Right renal pelvis (tissue), 4 donors: ENCODE measurements at places on chromosomes 7 and 10.

DNA sequence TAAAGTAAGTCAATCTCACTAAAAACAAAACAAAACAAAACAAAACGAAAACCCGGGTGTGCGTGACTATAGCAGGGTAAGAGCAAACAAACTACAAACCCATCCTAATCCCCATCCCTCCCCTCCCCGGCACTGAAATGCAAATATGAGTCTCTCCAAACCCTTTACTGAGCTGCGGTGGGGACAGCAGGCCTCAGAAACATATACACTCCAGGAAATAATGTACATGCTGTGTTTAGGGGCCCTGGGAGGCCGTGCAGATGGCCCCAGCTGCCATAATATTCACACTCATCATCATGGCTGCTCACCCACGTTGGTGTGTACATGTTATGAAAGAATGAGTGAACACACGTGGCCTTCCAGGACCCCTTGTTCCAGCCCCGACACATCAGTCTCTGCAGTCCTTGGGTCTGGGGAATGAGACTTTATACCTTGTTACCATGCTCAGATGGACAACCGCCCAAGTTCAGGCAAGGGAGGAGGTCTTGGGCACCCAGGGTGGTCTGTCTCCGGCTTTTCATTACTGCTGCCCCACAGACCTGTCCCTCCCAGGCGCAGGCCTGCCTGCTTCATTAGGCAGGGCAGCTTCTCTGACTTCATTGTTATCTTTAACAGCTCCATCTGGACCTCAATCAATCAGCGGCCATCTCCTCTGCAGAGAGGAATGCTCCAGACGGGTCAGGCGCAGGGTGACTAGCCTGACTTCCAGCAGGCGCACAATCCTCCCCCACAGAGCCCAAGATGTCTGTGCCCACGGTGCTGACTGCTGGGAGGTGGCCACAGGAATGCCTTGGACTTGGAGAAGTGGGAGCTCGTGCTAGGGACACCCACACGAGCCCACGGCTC, 20.6 kb downstream of the HSPA12A start:
- peak; percentile 78 for DNase-seq

DNA sequence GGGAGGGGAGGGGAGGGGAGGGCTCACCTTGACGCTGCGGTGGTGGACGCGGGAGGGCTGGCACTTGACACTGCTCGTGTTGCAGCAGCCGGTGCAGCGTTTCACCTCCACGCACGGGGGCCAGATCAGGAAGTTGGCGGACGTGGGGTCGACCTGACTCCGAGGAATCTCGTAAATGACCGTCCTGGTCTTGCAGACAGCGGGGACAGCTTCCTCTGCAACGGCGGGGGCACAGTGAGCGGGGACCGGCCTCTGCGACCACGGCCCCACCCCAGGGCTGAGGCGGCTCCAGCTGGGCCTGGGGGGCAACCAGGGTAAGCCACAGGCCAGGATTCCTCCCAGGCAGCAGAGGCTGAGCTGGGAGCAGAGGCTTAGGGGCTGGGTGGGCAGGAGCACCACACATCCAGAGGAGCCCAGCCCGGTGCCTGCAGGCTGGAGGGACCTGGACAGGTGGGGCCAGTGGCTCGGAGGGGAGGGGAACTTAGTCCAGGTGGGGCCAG, 8.8 kb downstream of the PDGFA start:
- DNase-seq = no peak

DNA sequence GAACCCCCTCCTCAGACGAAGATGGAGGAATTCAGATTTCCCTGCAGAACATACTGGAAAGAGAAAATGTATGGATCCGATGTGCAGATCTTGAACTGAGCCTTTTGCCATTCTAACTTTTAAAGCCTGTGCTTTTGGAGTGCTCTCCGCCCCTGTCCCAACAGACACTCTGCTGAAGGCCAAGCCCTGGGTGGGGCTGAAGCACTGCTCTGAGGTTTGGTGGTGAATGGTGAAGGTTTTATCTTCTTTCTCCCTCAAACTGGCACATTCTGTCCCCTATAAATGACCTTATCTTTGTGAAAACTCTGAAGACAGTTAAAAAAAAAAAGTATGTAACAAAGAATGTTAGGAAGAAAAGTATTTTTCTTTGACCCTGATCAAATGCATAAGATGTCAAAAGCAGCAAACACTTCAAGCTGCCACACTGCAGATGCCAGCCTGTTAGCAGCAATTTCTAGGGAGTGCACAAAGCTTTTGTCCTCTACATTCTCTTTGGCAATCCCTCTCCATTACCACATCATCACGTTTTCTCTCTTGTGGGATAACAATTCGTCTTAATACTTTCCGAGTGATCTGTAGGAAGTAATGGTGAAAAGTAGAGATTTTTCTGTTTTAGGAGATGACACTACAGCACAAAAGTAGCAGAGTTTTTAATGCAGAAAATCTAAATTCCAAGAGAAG, 137.3 kb upstream of the CCDC6 start:
- no peak for DNase-seq

- DNase-seq = no peak
Measured at GRCh38 chr10:77120012-77120411, 517.6 kb downstream of the KCNMA1 start.

GRCh38 chr7:117218700-117219099, 104.2 kb downstream of the WNT2 start:
- DNase-seq = no peak

DNA sequence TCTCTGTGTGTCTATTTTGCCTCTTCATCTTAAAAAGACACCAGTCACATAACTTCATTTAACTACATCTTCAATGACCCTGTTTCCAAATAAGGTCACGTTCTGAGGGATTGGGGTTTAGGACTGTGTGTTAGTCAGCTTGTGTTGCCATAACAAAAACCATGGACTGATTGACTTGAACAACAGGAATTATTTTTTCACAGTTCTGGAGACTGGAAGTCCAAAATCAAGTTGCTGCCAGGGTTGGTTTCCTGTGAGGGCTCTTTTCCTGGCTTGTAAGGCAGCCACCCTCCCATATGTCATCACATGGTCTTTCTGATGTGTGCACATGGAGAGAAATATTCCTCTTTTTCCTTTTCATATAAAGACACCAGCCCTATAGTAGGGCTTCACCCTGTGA, 55.3 kb downstream of the REEP3 start:
- DNase-seq = no peak

GRCh38 chr7:193481-194251, 1.3 kb downstream of the FAM20C start:
- no peak for DNase-seq

DNA sequence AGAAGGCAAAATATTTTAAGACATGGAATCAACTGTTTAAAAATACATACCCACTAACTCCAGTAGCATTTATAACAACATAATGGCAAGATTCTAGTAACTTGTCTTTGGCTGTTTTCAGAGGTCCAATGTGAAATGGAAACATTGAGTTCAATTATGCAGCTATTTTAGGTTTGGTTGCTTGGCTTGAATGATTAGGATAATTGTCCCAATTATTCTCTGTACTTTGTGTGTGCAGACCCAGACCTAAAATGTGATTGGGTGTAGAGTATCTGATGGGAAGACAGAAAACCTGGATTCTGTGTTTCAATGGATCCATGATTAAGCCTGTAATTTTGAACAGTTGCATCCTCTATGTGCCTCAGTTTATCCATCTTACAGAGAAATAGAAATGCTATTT, 392.7 kb upstream of the NFE2L3 start:
- DNase-seq = no peak

- no peak for DNase-seq
Measured at GRCh38 chr7:127715272-127715671, 63.3 kb downstream of the SND1 start.

DNA sequence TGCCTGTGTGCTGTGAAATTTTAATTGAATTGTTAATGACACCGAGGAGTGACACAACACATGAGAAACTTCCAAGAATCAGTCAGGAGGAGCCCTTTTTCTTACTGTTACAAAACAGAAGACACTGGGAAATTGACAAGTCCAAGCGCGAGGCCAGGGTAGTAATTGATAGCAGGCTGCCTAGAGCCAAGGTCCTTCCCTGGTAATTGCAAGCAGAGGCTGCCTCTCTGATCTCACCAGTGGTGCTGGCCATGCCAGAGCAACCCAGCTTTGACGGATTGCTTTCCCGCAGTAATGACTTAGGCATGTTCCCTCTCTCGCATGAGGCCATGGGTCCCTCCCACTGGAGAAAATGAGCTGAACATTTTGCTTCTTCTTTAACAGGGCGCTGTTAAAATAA, 111.5 kb downstream of the LRMDA start:
- peak; percentile 12 for DNase-seq

DNA sequence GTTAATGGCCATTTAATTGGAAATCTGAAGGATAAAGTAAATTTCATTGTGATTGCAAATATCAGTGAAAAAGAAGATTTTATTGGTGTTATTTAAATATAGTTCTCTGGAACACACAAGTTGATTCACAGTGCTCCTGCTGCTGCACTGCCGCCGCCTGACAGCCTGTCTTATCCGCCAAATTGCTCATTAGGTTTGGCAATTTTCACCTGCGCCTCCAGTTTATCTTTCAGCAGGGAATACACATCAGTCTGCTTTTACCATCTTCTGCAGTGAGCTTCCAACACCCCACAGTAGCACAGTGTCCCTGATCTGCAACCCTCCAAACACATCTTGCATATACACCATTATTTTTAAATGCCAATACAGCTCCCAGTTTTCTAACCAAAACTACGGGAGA, 308.3 kb downstream of the PARD3 start:
- DNase-seq = no peak

GRCh38 chr10:18155321-18155720, 15.1 kb downstream of the CACNB2 start:
- DNase-seq = no peak
